ENCODE measurements at places on chromosomes 11 and 22.

GRCh38 chr22:19914201-19914943, 27.2 kb upstream of the COMT start:
- DNase-seq = no peak

- no peak for DNase-seq
These were observed 197.6 kb upstream of the BLID start for GRCh38 chr11:122313581-122313980.

DNA sequence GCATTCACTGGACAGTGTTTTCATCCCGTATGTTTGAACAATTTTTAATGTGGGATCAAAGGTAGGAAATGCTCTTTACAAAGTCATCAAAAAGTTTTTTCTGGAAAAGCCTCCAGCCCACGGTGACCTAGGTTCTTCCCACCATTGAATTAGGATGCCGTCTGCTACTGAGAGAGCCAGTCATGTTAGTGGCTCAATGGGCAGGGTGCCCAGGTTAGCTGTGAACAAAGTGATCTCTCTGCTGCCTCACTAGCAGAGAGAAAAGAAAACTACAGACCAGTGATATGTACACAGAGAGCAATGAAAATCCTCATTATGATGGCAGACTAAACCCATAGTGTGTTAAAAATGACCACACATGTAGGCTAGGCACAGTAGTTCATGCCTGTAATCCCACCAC, 32.4 kb downstream of the KCNQ1 start:
- no peak for DNase-seq

- peak; percentile 80 for DNase-seq
These were observed 19.2 kb downstream of the XRRA1 start for GRCh38 chr11:74929431-74930363.

DNA sequence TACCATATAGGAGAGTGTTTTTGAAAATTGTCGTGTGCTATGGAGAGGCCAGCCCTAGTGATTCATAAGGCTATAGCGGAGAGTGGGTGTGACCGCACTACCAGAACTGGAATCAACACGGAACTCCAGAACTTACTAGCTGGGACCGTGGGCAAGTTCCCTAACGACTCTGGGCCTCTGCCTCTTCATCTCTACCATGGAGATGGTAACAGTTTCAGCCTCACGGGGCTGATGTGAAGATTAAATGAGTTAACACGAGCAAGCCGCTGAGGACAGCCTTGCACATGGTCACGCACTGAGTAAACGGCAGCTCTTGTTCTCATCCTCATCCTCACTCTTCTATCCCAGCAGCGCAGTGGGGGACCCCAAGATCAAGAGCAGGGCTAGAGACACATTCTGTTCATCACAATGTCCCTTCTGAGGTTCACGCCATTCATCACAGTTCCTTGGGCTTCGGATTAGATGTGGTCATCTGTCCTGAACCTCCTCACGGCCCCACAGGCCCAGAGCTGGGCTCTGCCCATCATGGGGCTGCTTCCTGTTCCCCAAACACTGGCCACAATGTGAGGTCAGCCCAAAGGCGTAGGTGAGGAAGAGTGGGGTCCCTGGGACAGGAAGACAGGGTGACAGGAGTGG, 47.2 kb upstream of the CD5 start:
- DNase-seq = no peak

DNA sequence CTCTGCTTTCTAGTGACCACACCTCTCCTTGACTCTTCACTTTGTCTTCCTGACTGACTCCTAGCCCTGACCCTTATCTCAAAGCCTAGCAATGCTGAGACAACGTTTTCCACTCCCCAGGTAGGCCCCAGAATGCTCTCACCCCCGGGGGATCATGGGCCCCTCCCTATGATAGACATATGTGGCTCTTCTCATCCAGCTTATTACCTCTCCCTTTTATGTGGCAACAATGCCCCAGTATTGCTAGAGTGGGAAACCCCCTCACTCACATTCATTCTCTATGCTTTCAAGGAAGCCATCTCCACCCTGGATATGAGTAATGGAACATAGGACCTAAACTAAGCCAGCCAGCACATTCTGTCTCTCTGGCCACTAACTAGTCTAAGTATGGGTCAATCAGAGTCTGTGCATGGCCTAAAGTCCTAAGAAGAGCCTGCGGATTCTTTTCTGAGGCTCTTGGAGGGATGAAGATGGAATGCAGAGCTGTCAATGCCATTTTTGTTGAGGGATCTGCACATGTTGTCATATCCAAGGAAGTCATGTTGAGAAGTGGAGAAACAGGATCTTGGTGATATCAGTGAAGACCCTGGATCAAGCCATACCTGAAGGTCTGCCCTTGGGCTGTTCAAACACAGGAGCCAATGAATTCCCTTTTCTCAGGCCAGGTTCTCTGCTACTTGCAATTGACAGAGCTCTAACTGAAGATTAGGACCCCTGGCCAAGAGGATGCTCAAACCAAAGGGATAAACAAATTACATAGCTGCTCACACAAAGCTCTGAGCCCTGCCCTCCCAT, 79.8 kb upstream of the GRK3 start:
- no peak for DNase-seq

- DNase-seq = no peak
These were observed 8.7 kb downstream of the PCSK7 start for GRCh38 chr11:117222991-117223740.

All from DMS79 (cell line).